ENCODE measurements at places on chromosomes 3 and 15. TPM values are rescaled to one million over a fixed set of nuclear protein-coding genes. Genes with fewer than 3 reads are reported as not detected.

- H3K4me3 ChIP-seq, result no peak overlapping the region
- H3K27me3 ChIP-seq, result no peaks in the 10 kb centered on the region
- DNase-seq, result no peak
- no peaks in the 10 kb centered on the region for H3K36me3 ChIP-seq
Measured at GRCh38 chr15:40489274-40490175, 18.7 kb downstream of the CHST14 start.

- no peak for DNase-seq
- H3K27ac ChIP-seq, result no peak overlapping the region
- no peak overlapping the region for H3K4me3 ChIP-seq
- H3K27me3 ChIP-seq, result no peaks in the 10 kb centered on the region
Measured at GRCh38 chr3:39118931-39119660, 11.6 kb downstream of the TTC21A start.

- no peak for DNase-seq
- no peaks in the 10 kb centered on the region for H3K36me3 ChIP-seq
- no peaks in the 10 kb centered on the region for H3K27me3 ChIP-seq
- no peak overlapping the region for H3K27ac ChIP-seq
Measured at GRCh38 chr3:178690571-178690970, 154.3 kb downstream of the KCNMB2 start.

DNA sequence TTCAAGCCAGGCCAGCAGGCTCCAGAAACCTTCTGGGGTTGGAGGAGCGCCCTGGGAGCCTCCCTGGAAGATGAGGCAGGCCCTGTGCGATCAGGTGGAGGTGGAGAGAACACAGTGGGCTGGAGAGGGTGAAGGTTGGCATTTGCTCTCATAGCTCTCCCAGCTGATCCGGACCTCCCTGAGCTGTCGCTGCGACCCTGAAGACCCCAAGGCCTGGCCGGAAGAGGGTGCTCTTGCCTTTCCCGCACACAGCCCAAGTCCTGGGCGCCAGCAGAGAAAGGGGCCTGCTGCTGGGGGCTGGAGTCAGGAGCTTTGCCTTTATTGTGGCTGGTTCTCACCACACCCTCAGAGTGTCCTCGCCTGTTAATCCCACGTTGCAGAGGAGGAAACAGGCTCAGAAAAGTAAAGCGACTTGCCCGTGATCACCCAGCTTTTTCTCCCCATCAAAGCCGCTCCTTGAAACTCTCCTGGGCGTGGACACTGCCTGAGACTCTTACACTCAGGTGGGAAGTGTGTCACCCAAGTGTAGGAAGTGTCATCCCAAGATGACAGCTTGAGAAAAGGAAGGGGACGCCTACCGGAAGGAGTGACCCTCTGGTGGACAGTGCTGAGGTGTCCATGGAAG is 8.6 kb upstream of the RPL29 start:
- H3K27ac ChIP-seq, result no peak overlapping the region
- no peak overlapping the region for H3K4me3 ChIP-seq
- H3K27me3 ChIP-seq, result no peaks in the 10 kb centered on the region
- H3K36me3 ChIP-seq, result no peaks in the 10 kb centered on the region
- no peak for DNase-seq
- H3K4me1 ChIP-seq, result peaks cover 33% of the 10 kb centered on the region

GRCh38 chr3:169931747-169932520 is 20.6 kb downstream of the SAMD7 start:
- H3K4me1 ChIP-seq, result no peaks in the 10 kb centered on the region
- no peaks in the 10 kb centered on the region for H3K27me3 ChIP-seq
- no peak overlapping the region for H3K27ac ChIP-seq
- no peaks in the 10 kb centered on the region for H3K36me3 ChIP-seq

DNA sequence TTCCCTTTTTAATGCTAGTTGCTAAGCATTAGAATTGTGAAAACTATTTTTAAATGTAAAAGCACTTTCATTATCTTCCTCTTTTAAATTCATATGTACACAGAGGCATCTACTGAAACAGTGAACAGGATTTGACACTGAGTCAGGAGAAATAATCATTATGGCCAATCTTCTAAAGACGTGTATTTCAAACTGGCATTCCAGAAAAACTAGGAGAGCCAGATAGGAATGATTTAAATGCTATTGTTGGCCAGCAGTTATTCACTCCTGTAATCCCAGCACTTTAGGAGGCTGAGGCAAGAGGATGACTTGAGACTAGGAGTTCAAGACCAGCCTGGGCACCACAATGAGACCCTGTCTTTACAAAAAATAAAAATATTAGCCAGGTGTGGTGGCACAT is 67.6 kb upstream of the RAP2B start:
- peaks cover 9% of the 10 kb centered on the region for H3K4me1 ChIP-seq
- H3K36me3 ChIP-seq, result no peaks in the 10 kb centered on the region
- H3K27me3 ChIP-seq, result no peaks in the 10 kb centered on the region
- H3K4me3 ChIP-seq, result no peak overlapping the region

GRCh38 chr15:39583596-39584265 is 2.9 kb downstream of the THBS1 start:
- DNase-seq, result no peak
- no peaks in the 10 kb centered on the region for H3K27me3 ChIP-seq
- H3K27ac ChIP-seq, result no peak overlapping the region
- peaks cover 12% of the 10 kb centered on the region for H3K4me1 ChIP-seq
- no peak overlapping the region for H3K4me3 ChIP-seq

The ALDH1A2 gene
- 0.31 TPM for total RNA-seq

- no peak overlapping the region for H3K4me3 ChIP-seq
- no peaks in the 10 kb centered on the region for H3K27me3 ChIP-seq
- no peak overlapping the region for H3K27ac ChIP-seq
Measured at GRCh38 chr3:61893840-61894566, 332.6 kb downstream of the PTPRG start.

DNA sequence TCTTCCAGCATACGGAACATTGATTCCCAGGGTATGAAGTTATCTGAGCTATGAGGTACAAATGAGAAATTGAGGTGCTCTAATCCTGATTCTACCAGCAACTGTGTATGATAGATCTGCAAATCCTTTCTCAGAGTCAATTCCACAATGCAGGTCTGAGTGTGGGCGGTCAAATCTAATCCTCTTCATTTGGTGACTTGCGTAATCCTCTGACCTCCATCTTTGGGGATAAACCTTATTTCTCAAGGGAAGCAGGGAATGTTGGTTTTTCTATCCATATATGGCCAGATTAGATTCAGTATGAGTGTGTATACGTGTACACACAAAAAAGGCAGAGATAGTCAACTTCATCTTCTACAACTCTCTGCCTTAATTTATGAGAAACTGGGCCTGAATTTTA is 348.4 kb upstream of the IL12A start:
- H3K4me1 ChIP-seq, result peaks cover 7% of the 10 kb centered on the region
- no peaks in the 10 kb centered on the region for H3K36me3 ChIP-seq
- no peak overlapping the region for H3K27ac ChIP-seq
- DNase-seq, result no peak

DNA sequence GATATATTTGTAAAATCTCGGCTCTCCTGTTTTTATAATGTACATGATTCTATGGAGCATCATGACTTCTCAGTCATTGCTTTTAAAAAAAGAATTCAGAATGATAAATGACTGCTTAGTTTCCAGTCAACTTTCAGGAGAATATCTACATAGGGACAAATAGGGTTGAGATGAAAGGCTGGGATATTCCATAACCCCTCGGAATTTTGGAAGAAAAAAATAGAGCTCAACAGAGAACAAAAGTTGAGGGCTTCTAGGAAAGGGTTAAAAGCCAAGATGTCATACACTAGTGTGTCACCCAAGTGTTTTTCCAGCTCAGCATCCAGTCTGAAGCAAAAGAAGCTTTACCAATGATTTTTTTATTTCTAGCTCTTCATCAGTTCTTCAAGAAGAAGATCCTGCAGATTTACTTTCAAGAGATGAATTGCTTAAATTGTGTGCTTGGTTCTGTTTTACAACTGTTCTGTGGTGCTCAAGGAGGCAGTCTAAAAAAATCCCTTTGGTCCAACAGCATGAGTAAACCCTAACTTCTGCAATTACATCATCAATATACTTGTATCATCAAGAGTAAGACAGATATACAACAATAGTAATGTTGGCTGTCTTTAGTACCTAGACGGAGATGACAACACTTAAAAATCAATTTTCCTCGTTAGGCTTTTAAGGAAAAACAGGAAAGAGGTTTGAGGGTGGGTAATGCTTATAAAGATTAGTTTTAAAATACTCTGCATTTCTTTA is 979 bp downstream of the UNC13C start:
- no peak for DNase-seq
- peaks cover 3% of the 10 kb centered on the region for H3K27me3 ChIP-seq
- no peak overlapping the region for H3K4me3 ChIP-seq
- H3K36me3 ChIP-seq, result no peaks in the 10 kb centered on the region

The FGD5 gene
- 15.3 TPM for total RNA-seq

GRCh38 chr3:164962610-164963009 is 115.7 kb downstream of the SI start:
- DNase-seq, result no peak
- H3K27ac ChIP-seq, result no peak overlapping the region
- H3K4me3 ChIP-seq, result no peak overlapping the region
- H3K27me3 ChIP-seq, result no peaks in the 10 kb centered on the region
- H3K4me1 ChIP-seq, result no peaks in the 10 kb centered on the region
- no peaks in the 10 kb centered on the region for H3K36me3 ChIP-seq

The CRELD1 gene
- total RNA-seq, result 12.9 TPM

DNA sequence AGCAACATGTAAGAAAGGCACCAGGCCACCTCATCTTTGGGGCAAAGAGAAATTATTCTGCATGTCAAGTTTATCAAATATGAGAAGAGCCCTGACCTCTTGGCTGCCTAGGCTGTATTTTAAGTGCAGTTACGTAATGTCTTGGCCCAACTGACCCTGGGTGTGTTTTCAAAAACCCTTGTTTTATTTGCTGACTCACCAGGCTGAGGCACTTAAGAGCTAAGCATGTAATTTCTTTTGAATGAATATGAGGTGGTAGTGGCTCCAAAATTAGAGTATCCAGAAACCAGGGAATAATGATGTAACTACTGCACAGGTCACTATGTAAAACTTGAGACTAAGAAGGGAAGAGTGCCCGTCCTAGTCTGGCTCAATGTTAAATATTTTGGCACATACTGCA is 24.3 kb downstream of the PGPEP1L start:
- no peak overlapping the region for H3K27ac ChIP-seq
- H3K4me3 ChIP-seq, result no peak overlapping the region
- no peaks in the 10 kb centered on the region for H3K36me3 ChIP-seq
- DNase-seq, result peak; percentile 14

The PRR20G gene
- total RNA-seq, result not detected

DNA sequence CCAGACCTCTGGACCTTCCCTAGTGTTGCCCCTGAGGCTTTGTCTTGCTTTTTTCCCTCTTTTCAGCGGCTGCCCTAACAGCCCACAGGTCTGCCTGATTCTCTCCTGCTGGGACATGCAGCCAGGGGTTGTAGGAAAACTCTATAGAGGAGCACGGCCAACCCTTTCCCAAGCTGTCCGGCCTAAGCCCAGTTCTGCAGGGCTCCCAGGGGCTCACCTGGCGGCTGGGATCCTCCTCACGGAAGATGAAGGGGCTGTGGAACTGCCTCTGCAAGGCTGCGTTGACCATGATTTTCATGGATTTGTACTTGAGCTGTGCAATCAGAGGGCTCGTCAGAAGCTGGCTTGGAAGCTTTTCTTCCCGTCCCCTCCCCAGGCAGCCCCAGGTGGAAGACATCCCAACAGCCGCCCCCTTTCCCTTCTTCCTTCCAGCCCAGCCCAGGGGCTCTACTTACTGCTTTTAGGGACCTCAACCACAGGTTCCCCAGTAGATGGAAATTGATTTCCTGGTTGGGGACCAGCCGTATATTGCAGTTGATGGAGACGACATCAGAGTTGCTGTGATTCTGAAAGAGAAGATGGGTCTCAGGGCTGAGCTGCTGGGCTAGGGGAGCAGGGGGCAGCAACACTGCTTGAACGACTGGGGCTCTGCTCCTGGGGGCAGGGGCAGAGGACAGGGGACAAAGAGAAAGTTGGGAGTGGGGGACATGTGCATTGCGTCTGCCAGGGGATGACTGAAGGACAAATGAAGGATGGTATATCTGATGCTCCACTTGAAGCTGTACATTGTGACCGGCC is 29.8 kb downstream of the FEM1B start:
- no peaks in the 10 kb centered on the region for H3K27me3 ChIP-seq
- H3K4me3 ChIP-seq, result no peak overlapping the region
- H3K27ac ChIP-seq, result no peak overlapping the region
- peaks cover 7% of the 10 kb centered on the region for H3K4me1 ChIP-seq

The ZNF592 gene
- total RNA-seq, result 33.0 TPM

DNA sequence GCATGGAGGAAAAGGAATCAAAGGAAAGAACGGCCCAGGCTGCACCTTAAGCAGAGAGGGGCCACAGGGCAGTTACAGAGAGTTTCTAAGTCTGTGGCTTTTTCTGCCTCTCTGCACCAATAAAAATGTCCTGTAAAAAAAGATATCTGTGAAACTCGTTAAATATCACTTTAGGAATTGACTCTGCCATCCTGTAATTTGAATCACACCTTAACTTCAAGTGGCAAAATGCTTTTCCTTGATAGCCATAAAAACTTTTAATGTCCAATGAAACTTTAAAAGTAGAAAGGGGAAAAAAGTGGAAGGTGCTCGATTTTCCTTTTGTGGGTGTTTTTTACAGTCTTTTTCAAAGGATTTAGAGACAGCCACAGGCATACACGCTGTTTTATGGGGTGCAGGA is 255.7 kb downstream of the ARRDC4 start:
- H3K27me3 ChIP-seq, result no peaks in the 10 kb centered on the region
- H3K36me3 ChIP-seq, result no peaks in the 10 kb centered on the region
- no peak overlapping the region for H3K4me3 ChIP-seq
- no peak for DNase-seq

The FAM81A gene
- 3.0 TPM for total RNA-seq

- H3K27me3 ChIP-seq, result no peaks in the 10 kb centered on the region
- DNase-seq, result no peak
- H3K27ac ChIP-seq, result no peak overlapping the region
- no peak overlapping the region for H3K4me3 ChIP-seq
- no peaks in the 10 kb centered on the region for H3K36me3 ChIP-seq
Measured at GRCh38 chr15:62306851-62307504, 141.9 kb upstream of the C2CD4B start.

The NUSAP1 gene
- 135 TPM for total RNA-seq

- peaks cover 8% of the 10 kb centered on the region for H3K4me1 ChIP-seq
- H3K4me3 ChIP-seq, result no peak overlapping the region
- peaks cover 19% of the 10 kb centered on the region for H3K36me3 ChIP-seq
- no peaks in the 10 kb centered on the region for H3K27me3 ChIP-seq
- no peak for DNase-seq
Measured at GRCh38 chr3:23920151-23920655, 3.3 kb downstream of the RPL15 start.

- no peak overlapping the region for H3K27ac ChIP-seq
- H3K4me3 ChIP-seq, result no peak overlapping the region
- no peaks in the 10 kb centered on the region for H3K27me3 ChIP-seq
- H3K4me1 ChIP-seq, result no peaks in the 10 kb centered on the region
- no peak for DNase-seq
Measured at GRCh38 chr3:187798126-187798525, 52.9 kb upstream of the BCL6 start.

GRCh38 chr3:188305220-188305619 is 151.3 kb downstream of the LPP start:
- no peaks in the 10 kb centered on the region for H3K27me3 ChIP-seq
- DNase-seq, result no peak
- peaks cover 19% of the 10 kb centered on the region for H3K4me1 ChIP-seq
- no peak overlapping the region for H3K4me3 ChIP-seq
- H3K36me3 ChIP-seq, result no peaks in the 10 kb centered on the region
